ENCODE measurements at places on chromosomes 7 and 10.

DNA sequence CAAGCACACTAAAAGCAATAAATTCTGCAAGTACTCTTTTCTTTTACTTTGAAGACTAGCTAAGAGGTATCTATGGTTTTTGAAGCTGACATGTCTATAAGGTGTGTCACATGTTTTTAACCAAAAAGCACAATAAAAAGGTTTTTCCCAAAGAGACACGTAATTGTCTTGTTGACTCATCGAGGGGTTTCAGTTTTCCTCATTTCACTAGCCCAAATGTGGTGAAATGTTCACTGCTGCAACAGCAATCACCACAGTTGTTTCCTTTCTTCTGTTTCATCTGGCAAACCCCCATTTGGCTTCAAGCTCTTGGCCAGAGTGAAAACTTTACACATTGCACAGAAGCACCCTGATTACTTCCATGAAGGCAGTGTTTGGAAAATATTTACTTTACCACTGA lies 3.8 kb upstream of the HOXA4 start:
- DNase-seq = no peak

- no peak for DNase-seq
Measured at GRCh38 chr10:21166557-21167287, 269.6 kb upstream of the NEBL start.

DNA sequence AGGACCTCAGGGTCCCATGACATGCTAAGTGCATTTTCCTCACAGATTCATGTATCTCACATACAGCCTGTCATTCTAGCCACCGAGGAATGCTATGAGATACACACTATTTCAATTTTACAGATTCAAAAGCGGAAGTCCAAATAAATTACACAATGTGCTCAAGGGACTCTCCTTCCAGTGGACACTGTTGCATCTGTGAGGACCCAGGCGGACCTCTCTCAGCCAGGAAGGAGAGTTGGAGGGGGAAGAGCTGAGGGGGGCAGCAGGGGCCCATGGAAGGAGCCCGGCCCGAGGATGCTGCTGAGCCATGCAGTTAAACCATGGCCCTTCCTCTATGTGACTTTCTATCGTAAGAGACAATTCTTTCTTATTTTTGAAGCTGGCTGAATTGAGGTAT lies 93.6 kb downstream of the VOPP1 start:
- DNase-seq = no peak

GRCh38 chr10:43138757-43139241 lies 554 bp downstream of the CSGALNACT2 start:
- no peak for DNase-seq

DNA sequence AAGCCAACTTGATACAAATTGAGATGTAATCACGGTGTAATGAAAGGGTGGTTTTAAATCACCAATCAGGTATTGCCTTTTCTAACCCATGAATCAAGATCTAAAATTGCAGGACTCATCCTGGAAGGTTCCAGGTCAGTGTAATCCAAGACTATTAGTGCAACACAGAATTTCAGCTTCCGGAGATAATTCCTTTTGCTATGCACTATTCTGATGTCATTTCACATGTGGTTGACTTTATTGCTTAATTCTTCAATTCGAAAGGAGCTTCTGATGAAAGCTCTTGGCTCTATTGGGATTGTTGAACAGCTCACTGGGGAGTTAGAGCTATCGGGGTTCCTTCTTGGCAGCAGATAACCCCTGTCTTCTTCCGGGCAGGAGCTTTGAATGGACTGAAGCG lies 147.4 kb upstream of the INSYN2A start:
- DNase-seq = no peak

DNA sequence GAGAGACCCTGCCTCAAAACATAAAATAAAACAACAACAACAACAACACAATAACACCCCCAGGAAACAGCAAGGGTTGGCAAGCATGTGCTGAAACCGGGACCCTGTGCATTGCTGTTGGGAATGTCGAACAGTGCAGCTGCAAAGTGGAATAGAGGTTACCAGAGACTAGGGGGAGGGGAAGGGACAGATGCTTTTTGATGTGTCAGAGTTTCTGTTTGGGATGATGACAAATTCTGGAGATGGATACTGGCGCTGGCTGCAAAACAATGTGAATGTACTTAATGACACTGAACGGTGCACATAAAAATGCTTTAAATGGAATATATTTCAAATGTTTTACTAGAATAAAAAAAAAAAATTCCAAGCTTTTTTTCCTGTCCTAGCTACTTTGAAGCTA lies 241.8 kb downstream of the TEX36 start:
- no peak for DNase-seq

- DNase-seq = no peak
Measured at GRCh38 chr7:12683678-12684585, 3.5 kb upstream of the ARL4A start.

- DNase-seq = no peak
Measured at GRCh38 chr7:80374321-80374720, 137.5 kb downstream of the GNAT3 start.

GRCh38 chr7:121259826-121260225 lies 69.0 kb upstream of the WNT16 start:
- DNase-seq = no peak

DNA sequence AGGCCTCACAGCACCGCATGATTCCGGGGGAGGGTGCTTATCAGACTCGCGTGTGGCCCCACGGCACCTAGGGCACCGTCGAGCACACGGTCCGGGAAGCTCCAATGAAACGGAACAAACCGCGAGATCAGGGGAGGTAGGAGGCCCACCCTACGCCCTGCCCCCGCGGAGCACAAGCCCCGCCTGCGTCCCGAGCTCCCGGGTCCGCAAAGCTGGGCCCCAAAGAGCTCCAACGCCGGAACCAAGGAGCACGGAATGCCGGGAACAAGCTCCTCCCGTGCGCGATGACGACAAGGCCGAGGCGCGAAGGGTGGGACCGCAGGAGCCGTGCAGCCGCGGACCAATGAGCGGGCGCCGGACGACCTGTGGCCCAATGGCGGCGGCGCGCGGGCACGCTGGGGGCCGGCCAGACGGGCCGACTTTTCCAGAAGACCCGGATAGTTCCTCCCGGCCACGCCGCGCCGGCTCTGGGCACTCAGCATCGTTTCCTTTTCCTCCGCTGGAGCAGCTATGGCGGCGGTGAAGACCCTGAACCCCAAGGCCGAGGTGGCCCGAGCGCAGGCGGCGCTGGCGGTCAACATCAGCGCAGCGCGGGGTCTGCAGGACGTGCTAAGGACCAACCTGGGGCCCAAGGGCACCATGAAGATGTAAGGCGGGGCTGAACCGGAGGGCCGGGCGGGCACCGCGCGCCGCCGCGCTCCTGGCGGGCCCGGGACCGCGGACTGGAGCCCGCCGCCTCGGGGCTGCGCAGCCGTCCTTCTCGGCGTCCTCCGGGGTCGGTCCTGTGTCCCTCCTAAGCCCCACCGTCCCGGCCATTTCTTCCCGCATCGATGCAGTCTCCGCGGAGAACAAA lies at the start of the genes CCT6A and PSPH:
Gene CCT6A (plus strand): TSS at position 427 of the 853 bp plus-strand sequence. CDS start 84 bp downstream, at position 511.
Gene PSPH (minus strand): TSS at position 106 of the 853 bp plus-strand sequence. CDS start 30,232 bp downstream, outside the sequence.
- DNase-seq = peak; percentile 95

DNA sequence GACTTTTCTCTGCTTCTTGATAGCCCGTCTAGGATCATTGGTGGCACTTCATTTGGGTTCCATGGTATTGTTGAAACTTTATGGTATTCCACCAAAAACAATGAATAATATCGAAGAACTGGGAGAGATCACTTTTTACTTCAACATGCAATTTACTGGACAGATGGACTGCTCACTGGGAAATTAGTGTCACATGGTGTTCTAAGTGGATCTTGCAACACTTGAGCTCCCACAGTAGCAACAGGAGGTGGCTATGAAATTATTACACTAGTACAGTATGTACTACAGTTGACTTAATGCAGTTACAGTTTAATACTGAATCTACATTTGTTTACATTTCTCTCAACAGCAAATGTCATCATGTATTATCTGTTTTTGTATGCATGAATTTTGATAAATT lies 997.3 kb downstream of the REEP3 start:
- DNase-seq = no peak

GRCh38 chr10:33376476-33376875 lies 42.0 kb upstream of the NRP1 start:
- DNase-seq = no peak

GRCh38 chr7:44463169-44463808 lies 27.2 kb downstream of the NUDCD3 start:
- no peak for DNase-seq

- DNase-seq = no peak
Measured at GRCh38 chr7:375321-375831, 85.4 kb downstream of the FOXL3 start.

DNA sequence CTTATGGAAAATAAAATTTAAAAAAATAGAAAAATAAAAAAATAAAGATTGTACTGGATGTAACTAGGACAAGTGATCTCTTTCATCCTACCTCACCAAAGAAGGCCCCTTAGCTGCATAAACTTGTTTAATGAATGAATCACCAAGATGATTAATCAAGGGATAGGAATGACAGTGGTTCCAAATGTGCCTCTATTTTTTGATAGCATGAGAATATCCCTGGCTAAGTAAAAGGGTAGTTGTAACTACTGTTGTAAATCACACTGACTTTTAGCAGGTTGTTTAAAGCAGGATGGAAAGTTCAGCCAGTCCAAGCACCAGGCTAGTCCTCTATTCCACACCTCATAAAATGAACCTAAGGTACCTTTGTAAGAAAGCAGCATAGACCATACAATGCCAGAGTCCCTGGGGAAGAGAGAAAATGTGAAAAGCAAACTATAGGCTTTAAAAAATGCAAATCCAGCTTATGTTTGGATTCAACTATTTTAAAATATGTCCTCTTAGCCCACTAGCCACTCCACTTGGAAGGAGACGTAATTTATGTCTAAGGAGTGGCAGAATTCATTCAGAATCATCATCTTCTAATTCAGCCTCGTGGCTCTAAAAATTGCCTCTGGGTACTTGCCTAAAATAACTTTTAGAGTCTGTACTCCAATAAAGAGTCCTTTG lies 126.8 kb downstream of the SKIDA1 start:
- no peak for DNase-seq

DNA sequence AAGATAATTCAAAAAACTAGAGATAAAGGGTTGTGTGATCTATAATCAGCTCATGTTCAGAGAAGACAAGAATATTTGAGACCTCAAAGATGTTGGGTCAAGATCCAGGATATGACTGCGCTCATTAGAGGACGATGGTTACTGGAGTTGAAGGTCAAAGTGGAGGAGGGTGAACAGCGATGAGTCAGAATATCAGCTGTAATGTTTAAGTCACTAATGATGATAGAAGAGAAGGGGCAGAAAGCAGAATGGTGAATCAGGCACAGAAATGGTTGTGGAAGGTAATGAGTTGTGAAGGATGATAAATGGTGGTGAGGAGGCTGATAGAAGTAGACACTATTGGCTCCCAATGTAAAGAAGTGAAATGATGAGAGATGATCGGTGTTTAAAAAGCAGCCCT lies 540.3 kb downstream of the INHBA start:
- DNase-seq = no peak

GRCh38 chr7:27315066-27315465 lies 72.5 kb downstream of the EVX1 start:
- no peak for DNase-seq
